ENCODE measurements at places on chromosomes 16 and 17.

- no peak for DNase-seq
Measured at GRCh38 chr16:57730771-57731730, 4.5 kb upstream of the KATNB1 start.

- no peak for DNase-seq
Measured at GRCh38 chr17:28967221-28968135, 16.2 kb upstream of the PHF12 start.

DNA sequence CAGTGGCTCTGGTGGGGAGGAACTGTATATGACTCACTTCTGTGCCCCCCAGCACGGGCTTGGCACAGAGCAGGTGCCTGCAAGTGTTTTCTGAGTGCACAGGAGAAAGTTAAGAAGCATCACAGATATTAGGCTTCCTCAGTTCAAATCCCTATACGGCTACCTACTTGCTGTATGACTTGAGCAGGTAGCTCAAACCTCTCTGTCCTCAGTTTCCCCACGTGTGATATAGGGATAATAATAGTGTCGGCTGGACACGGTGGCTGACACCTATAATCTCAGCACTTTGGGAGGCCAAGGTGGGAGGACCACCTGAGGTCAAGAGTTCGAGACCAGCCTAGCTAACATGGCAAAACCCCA lies 95.7 kb downstream of the C16orf78 start:
- DNase-seq = no peak

DNA sequence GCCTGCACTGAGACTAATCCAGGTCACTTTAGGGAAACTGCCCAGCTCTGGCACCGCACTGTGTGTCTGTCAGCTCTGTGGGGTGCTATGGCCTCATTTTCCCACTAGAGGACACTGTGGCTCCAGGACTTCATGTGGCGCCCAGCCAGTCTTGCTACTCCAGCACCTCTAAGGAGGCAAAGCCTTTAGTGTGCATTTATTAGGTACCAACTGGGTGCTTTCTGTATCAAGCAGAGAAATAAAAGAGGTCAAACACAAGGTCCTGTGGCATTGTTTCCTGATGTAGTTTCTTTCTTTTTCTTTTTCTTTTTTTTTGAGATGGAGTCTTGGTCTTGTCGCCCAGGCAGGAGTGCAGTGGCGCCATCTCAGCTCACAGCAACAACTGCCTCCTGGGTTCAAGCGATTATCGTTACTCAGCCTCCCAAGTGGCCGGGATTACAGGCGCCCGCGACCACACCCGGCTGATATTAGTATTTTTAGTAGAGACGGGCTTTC lies 12.5 kb upstream of the RHBDL3 start:
- no peak for DNase-seq

All from RWPE2 (cell line).